Left renal cortex interstitium (tissue), 4 donors: ENCODE measurements at places on chromosomes 11 and 22. TPM values are rescaled to one million over a fixed set of nuclear protein-coding genes. Genes with fewer than 3 reads are reported as not detected.

The CDC42BPG gene
- 6.5 TPM for polyA plus RNA-seq

The KRTAP5-10 gene
- polyA plus RNA-seq: 0.39 TPM

The LGR4 gene
- 120 TPM for polyA plus RNA-seq

The CARNS1 gene
- polyA plus RNA-seq: 1.7 TPM

The CHADL gene
- polyA plus RNA-seq: 4.5 TPM

DNA sequence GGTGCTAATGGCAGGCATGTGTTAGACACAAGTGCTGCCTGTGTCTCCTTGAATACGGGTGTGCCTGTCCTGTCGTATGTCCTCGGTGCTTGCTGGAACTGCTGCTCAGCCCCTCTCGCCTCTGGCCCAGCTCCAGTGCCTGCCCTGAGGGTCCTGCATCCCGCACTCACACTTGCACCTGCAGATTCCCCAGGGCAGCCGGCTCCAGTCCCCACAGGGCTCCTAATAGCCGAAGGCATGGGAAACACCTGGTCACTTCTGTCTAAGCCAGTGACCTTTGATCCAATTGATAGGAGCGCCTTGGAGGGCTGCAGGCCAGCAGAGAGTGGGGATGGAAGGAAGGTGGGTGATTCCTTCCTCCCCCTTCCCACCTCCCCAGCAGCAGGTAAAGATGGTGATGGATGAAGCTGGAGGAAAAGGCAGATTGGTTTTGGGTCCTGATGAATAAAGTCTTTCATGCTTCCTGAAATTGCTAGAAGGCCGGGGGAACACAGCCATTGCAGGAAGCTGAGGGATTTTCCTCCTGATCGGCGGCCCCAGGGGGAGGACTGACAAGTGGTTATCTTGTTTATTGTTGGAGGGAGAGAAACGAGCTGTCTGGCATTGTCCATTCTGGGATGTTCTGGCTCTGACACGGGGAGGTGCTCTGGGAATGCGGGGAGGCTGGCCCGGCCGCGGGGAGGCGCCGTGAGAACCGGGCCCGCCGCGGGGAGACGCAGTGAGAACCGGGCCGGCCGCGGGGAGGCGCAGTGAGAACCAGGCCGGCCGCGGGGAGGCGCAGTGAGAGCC, 110.9 kb upstream of the B3GAT1 start:
- DNase-seq: no peak

- no peak for DNase-seq
These were observed 10.0 kb downstream of the KCNA4 start for GRCh38 chr11:30006876-30007275.
